ENCODE measurements at places on chromosomes 7 and 10.

DNA sequence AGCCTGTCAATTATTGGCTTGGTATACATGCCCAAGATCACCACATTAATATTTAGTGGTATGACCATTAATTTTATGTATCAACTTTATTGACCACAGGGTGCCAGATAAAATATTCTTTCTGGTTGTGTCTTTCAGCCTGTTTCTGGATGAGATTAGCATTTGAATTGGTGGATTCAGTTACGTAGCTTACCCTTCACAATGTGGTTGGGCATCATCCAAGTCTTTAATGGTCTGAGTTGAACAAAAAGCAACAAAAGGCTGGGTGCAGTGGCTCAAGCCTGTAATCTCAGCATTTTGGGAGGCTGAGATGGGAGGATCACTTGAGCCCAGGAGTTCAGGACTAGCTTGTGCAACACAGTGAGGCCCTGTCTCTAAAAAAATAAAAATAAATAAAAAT, 702.2 kb upstream of the LRRTM3 start:
- DNase-seq: no peak

DNA sequence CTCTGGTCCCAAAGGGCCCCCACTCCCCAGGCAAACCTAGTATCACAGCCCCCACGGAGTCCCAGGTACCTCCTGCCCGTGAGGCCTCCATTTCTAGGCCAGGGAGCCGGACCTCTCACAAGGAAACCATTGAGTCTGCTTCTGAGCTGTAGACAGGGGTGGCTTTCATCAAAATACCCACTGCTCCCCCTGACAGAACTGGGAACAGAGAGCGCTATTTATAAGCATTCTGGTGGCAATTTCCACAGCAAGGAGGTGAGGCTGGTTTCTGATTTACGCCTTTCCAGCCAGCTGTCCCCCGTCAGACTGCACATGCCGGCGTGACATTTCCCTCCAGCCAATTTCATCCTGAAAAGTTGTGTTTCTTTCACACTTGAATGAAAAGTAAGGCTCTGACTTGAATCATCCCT, 407.5 kb upstream of the PRKCQ start:
- DNase-seq: no peak

GRCh38 chr7:110780712-110781111, 310.2 kb upstream of the LRRN3 start:
- DNase-seq: no peak

GRCh38 chr7:64874114-64874513, 29.0 kb upstream of the ZNF273 start:
- no peak for DNase-seq

DNA sequence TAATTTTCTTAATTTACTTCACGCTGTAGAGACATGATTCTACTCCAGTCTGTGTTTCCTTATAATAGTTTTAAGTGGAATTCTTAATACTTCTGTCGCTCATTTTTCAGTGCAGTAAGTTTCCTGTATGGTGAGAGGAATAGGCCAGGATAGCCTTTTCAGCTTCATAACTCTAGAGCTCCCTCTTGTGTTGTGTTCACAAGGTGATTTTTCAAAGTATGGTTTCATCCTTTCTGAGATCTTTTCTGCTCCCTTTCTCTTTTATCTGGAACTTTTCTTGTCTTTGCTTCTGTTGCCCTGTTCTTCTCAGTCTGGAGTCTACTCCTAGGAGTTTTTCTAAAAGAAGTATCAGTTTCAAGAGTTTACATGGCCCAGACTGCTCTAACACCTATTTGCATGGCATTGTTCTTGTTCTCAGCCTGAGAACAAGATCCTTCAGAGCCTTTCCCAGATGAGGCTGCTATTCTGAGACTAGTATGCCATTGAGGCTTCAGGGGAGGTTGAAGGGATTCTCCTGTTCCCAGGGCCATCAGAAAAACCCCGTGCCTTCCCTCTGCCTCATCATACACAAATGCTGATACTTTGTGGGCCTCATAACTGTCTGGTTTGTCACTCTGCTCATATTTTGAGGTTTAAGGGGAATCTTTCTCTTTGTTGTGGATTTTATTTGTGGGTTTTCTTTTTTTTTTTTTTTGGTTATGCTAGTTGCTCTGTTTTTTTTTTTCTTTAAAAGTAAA, 21.8 kb downstream of the NET1 start:
- peak; percentile 61 for DNase-seq

DNA sequence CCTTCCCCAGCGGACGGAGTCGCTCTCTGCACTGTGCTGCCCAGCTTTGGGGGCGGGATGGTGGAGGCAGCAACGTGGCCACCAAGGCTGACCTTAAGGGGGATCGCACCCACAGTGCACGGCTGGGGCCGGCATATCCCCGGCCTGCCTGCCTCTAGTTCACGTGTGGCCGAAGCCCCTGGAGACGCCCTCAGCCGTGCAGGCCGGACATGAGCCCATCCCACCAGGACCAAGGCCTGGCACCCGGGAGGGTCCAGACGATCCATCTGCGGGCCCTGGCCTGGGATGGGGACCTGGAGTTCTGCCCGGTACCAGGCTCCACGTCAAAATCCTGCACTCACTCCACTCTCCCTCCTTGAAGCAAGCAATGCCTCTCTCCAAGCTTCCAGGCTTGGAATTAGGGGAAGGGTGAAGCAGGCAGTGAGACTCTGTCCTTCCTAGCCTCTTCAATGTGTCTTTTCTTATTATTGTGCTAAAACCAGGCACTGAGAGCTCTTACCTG, 520.8 kb downstream of the REEP3 start:
- DNase-seq: no peak

- peak; percentile 68 for DNase-seq
Measured at GRCh38 chr7:2821842-2822507, 22.1 kb downstream of the GNA12 start.
